ENCODE measurements at places on chromosomes 12 and 14. TPM values are rescaled to one million over a fixed set of nuclear protein-coding genes. Genes with fewer than 3 reads are reported as not detected.
A peak's percentile ranks its signal among the peaks of the same experiment; 100 is the strongest.

GRCh38 chr12:120468821-120469449, 613 bp downstream of the SRSF9 start:
- no peak for DNase-seq
- no peaks in the 10 kb centered on the region for H3K27me3 ChIP-seq

DNA sequence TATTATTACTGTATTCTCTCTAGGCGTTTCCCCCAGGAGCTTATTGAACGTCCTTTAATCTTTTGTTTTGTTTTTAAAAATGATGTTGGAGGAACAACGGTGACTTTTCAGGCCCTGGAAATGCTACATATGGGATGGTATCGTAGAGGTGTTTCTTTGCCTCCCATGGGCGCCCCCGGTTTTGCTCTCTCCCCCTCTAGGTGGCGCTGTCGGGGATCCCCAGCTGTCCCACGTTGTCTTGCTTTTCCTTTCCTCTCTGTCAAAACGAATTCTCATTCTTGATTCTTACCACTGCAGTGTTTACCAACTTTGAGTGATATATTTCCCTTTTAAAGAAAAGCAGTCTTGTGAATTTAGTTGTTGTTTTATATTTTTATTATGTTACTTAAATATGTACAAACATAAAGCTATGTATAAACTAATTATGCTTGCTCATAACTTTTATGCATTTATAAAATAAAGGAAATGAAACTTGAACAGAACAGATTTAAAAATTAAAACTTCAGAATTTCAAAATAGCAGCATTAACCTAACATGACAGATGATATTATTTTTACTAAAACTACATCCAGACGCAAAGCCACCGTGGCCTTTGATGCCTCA, 171.9 kb downstream of the RGS6 start:
- DNase-seq, result no peak
- H3K4me1 ChIP-seq, result no peaks in the 10 kb centered on the region
- H3K4me3 ChIP-seq, result no peak overlapping the region
- no peaks in the 10 kb centered on the region for H3K36me3 ChIP-seq
- no peaks in the 10 kb centered on the region for H3K27me3 ChIP-seq

Gene PIWIL1
- not detected for total RNA-seq

DNA sequence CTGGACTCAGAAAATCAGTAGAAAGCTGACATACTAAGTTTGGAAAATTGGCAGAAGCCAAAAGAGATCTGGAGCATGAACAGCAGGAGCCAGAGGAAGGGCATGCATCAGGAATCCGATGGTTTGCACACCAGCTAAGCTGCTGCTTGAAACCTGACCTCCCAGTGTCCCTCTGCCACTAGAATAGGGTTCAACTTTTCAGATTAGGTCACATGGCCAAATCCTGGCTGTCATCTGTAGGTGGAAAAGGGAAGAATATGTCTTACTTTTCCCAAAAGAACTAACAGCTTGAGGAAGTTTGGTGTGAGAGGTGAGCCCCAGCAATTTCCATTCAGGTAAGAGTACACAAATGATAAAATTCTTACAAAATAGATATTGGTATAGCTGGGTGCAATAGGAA, 732.6 kb downstream of the RERGL start:
- H3K27ac ChIP-seq, result no peak overlapping the region
- no peaks in the 10 kb centered on the region for H3K36me3 ChIP-seq
- no peak overlapping the region for H3K4me3 ChIP-seq
- H3K4me1 ChIP-seq, result no peaks in the 10 kb centered on the region
- H3K27me3 ChIP-seq, result no peaks in the 10 kb centered on the region
- no peak for DNase-seq

- no peaks in the 10 kb centered on the region for H3K27me3 ChIP-seq
- DNase-seq, result no peak
- no peak overlapping the region for H3K4me3 ChIP-seq
- no peak overlapping the region for H3K27ac ChIP-seq
- peaks cover 86% of the 10 kb centered on the region for H3K36me3 ChIP-seq
These were observed 2.1 kb downstream of the TSSK4 start for GRCh38 chr14:24207625-24208024.

GRCh38 chr12:120866108-120866507, 38.0 kb downstream of the SPPL3 start:
- peaks cover 28% of the 10 kb centered on the region for H3K4me1 ChIP-seq
- H3K4me3 ChIP-seq, result no peak overlapping the region
- no peaks in the 10 kb centered on the region for H3K36me3 ChIP-seq
- DNase-seq, result no peak

GRCh38 chr14:101992708-101993107, 28.3 kb downstream of the DYNC1H1 start:
- H3K4me3 ChIP-seq, result no peak overlapping the region
- no peak for DNase-seq
- H3K27ac ChIP-seq, result no peak overlapping the region
- H3K27me3 ChIP-seq, result no peaks in the 10 kb centered on the region
- peaks cover 100% of the 10 kb centered on the region for H3K36me3 ChIP-seq

DNA sequence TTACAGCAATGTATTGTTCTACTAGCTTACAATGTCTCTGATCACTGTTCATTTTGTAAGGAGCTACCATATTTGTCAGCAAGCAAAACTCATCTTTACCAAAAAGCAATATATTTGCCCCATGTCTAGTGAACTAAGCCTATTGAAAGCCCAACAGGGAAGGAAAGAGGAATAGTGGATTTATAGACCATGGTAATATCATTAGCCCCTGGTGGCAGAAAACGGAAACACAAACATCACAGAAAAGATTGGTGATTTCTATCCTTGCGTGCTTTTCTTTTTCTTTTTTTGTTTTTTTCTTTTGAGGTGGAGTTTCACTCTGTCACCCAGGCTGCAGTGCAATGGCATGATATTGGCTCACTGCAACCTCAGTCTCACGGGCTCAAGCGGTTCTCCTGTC, 1562.4 kb upstream of the TMEM132C start:
- H3K27me3 ChIP-seq, result no peaks in the 10 kb centered on the region
- no peaks in the 10 kb centered on the region for H3K4me1 ChIP-seq
- H3K27ac ChIP-seq, result no peak overlapping the region
- no peak overlapping the region for H3K4me3 ChIP-seq

- peaks cover 13% of the 10 kb centered on the region for H3K4me1 ChIP-seq
- H3K4me3 ChIP-seq, result no peak overlapping the region
- H3K27me3 ChIP-seq, result no peaks in the 10 kb centered on the region
These were observed 125.6 kb upstream of the FGD4 start for GRCh38 chr12:32273712-32274111.

Gene SLC17A8
- not detected for total RNA-seq

DNA sequence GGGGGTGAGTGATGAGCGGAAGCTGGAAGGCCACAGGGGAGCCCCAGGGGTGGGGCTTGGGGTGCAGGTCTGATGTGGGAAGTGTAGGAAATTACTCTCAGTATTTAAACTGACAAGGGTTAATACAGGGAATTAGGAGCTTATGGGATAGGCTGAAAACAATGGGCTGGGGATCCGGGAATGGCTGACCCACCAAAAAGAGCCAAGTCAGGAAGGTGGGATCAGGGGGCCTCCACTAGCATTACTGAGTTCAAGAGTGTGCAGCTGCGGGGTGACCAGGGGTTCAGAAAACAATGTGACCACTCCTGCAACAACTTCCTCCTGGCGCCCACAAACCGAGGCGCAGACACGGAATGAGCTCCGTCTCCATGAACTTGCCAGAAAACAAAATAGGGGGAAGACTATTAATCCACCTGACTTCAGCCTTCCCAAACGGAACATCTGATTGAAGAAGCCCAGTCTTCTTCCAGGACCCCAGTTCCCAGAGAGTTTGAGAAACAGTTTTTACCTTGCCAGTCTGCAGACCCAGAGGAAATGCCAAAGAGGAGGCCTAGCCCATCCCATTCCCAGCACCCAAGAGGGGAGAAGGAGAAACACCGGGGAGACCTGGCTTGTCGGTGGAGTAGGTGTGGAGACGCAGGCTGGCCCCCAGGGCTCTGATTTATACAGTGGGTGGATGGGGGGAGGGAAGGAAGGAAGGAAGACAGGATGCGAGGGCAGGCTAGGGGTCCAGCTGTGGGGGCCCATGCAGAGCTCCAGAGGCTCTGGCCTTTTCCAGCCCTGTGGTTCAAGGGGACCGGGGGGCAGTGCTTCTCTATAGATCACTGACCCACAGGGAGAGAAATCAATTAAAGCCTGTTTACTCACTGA, 16.5 kb upstream of the YY1 start:
- DNase-seq, result no peak
- H3K27ac ChIP-seq, result peak overlapping the region; percentile 53
- H3K4me1 ChIP-seq, result peaks cover 28% of the 10 kb centered on the region
- no peaks in the 10 kb centered on the region for H3K27me3 ChIP-seq

DNA sequence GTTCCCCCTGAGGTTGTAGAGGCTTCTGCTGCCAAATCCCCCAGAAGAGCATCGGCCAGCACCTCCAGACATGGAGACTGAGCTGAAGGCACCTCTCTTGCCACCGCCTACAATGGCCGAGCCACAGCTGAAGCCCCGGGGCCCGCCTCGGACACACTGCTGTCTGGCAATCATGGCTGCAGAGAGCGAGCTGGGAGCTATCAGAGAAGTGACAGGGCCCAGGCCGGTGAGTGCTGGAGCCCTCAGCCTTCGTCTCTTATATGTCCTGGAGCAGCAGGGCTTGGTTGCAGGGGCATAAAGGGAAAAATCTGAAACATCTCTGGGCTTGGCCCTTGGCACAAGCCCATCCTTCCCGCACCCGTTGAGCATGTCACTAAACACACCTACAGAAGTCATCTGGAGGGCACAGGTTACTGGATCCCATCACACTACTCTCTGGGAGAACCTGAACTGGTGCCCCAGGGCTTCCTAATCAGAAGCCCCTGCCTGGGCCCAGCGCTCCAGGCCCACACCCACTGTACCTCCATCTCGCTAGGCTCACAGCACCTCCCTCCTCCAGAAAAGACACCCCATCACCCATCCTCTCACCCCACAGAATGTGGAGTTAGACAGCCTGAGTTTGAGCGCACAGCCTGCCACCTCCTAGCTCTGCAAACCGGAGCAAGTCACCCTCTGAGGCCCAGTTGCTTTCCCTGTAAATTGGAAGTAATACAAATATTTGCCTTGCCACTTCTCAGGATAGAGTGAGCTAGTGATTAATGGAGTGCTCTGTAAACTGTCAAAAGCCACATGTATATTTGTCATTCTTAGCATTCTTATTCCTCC, at the start of gene KRT4:
Gene KRT4 (minus strand): TSS at position 232 of the 825 bp plus-strand sequence. CDS start 58 bp downstream, at position 174.
- H3K4me3 ChIP-seq, result no peak within 1 kb of the TSS
- H3K4me1 ChIP-seq, result peaks cover 3% of the 10 kb centered on the region
- no peak for DNase-seq
- no peak within 1 kb of the TSS for H3K27ac ChIP-seq

Gene RNASE2
- not detected for total RNA-seq

Gene SIX6
- total RNA-seq, result not detected

GRCh38 chr12:10528174-10528953, 22.7 kb downstream of the EIF2S3B start:
- no peaks in the 10 kb centered on the region for H3K4me1 ChIP-seq
- no peaks in the 10 kb centered on the region for H3K36me3 ChIP-seq
- DNase-seq, result no peak
- H3K4me3 ChIP-seq, result no peak overlapping the region

DNA sequence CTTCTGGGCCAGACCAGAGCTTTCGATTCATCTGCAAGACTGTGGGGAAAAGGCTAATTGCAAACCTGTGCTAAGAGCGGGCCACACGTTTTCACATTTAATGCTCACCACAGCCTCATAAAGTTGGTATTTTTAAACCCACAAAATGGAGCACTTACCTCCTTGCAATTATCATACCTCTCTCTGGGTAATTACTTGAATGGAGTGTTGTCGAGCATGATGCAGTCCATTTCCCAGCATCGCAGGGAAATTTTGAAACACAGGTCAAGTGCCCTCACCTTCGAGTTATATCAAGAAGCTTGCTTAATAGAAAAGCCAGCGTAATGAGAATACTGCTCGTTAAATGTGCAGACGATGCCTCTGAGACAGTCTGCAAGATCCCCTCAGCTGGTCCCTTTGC, 8.8 kb upstream of the IFI27L2 start:
- no peaks in the 10 kb centered on the region for H3K27me3 ChIP-seq
- H3K36me3 ChIP-seq, result no peaks in the 10 kb centered on the region
- DNase-seq, result peak; percentile 60
- H3K4me1 ChIP-seq, result peaks cover 4% of the 10 kb centered on the region
- H3K27ac ChIP-seq, result no peak overlapping the region

GRCh38 chr14:100896369-100897060, 7.0 kb downstream of the RTL1 start:
- H3K27ac ChIP-seq, result no peak overlapping the region
- H3K4me3 ChIP-seq, result no peak overlapping the region
- H3K27me3 ChIP-seq, result no peaks in the 10 kb centered on the region
- peaks cover 23% of the 10 kb centered on the region for H3K4me1 ChIP-seq
- no peaks in the 10 kb centered on the region for H3K36me3 ChIP-seq
- DNase-seq, result no peak

Gene BMAL2
- 5.4 TPM for total RNA-seq

DNA sequence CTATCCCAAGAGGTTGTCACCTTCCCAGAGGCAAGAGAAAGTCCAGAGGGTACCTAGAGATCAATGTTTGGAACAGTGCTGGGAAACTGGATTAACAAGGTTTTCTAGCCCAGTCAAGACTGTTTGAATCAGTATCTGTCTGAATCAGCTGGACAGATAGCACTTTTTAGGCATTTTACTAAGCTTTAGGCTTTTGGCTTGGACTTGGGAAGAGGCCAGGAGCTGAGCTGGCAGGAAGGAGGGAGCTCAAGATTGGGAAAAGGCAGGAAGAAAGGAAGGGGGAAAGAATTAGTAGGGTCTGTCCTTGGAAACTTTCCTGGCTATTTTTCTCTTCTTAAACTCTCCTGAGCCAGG, 8.3 kb downstream of the IKZF4 start:
- H3K27me3 ChIP-seq, result no peaks in the 10 kb centered on the region
- no peak overlapping the region for H3K4me3 ChIP-seq
- H3K27ac ChIP-seq, result no peak overlapping the region
- no peaks in the 10 kb centered on the region for H3K4me1 ChIP-seq
- peaks cover 92% of the 10 kb centered on the region for H3K36me3 ChIP-seq
- no peak for DNase-seq

DNA sequence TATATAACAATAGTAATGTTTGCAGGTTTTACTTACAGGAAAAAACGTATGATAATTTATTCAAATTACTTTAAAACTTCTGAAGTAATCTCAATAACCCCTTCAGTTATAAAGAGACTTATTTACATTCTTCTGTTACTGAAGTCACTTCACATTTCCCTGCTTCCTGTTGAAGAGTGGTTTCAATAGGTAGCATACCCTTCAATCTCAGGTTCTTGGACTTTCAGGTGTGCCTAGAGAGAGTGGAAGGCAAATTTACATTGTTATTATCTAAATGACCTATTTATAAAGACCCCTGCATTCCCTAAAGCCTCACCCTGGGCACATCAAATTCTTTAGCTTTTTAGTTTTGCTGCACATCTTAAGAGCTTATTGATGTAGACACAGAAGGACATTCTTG, 137.6 kb upstream of the AEBP2 start:
- no peak overlapping the region for H3K27ac ChIP-seq

All from esophagus muscularis mucosa (tissue), 4 donors.